ENCODE measurements at places on chromosomes 2 and 18.

GRCh38 chr2:74862020-74862964 is 28.4 kb downstream of the HK2 start:
- no peak for DNase-seq

DNA sequence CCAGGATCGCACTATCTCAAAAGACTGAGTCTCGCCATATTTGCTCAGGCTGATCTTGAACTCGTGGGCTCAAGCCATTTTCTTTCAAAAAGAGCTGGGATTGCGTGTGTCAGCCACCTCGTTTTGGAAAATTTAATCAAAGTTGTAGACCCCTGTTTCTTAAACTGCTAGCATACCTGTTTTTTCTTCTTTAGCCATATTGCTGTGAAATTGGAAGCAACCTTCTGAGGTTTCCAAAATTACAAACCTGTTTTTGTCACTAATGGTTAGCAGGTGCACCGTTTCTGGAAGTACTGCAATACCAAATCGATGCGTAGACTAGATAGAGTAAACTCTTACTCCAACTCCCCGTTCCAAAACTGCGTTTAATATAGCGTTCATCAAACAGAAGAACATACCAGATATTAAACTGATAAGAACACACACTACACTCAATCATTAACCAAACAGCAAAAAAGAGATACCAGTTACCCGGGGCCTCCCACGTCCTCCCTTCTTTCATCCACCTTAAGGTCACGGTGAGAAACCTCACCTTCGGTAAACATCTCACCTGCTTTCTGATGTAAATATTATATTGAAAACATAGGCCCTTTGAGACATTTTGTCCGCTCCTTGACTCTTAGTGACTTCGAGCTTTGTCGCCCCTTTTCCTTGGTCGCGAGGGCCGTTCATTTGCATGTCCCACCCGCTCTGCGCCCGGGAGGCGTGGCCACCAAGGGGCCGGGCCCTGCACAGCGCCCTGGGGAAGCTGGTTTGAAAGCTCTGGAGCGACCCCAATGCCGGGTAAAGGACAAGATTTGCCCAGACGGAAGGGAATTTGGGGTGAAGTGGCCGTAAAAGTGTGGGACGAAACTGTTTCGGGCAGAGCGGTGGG is at the start of gene RNU2-63P:
Gene RNU2-63P, minus strand, starts transcription at position 462 of the 874 bp plus-strand sequence.
- peak; percentile 93 for DNase-seq

DNA sequence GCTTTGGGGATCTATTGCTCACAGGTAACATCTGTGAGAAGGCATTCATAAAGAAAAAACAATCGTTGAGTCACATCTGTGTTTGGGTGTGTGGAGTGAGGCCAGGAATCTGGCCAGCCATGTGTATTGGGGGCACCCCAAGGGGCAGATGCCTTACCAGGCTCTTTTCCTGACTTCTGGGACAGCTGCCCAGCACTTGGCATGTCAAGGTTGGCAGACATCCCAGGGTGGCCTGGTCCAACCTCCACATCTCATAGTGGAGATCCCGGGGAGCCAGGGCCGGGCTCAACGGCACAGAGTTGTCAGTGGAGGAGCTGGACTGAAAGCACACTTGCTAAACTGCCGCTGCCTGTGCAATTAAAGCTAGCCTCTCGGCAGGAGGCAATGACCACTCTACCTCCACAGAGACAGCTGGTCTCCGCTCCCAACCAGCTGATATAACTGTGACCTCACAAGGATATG is 75.3 kb upstream of the MGAT4A start:
- no peak for DNase-seq

- DNase-seq: no peak
These were observed 43.4 kb downstream of the CABLES1 start for GRCh38 chr18:23178661-23179081.

DNA sequence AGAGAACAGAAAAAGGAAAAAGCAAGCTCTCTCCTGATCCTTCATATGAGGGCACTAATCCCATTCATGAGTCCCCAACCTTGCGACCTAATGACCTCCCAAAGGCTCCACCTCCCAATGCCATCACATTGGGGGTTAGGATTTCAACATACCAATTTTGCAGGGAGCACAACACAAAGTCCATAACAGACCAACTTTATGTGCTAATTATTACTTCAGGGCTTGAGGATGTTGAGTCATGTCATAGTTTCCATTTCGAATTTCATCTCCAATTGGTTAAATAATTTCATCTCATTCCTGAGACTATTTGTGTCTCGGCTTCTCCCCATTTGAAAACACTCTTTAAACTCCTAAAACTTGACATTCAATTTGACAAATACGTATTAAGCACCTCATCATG is 69.9 kb upstream of the KLF7 start:
- DNase-seq: no peak

GRCh38 chr2:105364436-105365139 is 27.2 kb downstream of the C2orf49 start:
- no peak for DNase-seq

- no peak for DNase-seq
These were observed 13.6 kb downstream of the IMPA2 start for GRCh38 chr18:11994703-11995444.

DNA sequence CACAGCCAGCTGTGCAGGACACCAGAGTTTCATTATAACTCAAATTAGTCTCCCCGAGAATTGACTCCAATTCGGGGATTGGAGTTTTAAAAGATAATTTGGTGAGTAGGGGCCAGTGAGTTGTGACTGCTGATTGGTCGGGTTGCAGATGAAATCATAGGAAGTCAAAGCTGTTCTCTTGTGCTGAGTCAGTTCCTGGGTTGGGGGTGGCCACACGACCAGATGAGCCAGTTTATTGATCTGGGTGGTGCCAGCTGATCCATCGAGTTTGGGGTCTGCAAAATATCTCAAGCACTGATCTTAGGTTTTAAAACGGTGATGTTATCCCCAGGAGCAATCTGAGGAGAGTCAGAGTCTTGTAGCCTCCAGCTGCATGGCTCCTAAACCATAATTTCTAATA is 82.7 kb upstream of the SLC66A3 start:
- DNase-seq: no peak

All from fibroblast of skin of back (primary cell).